Activated CD4-positive, alpha-beta T cell treated with anti-CD3 and anti-CD28 coated beads, Interleukin-2, amount 10 ng/mL, durations not matched to agents 7 days and 5 days (primary cell): ENCODE measurements at places on chromosomes 4 and X.
A peak's percentile ranks its signal among the peaks of the same experiment; 100 is the strongest.

DNA sequence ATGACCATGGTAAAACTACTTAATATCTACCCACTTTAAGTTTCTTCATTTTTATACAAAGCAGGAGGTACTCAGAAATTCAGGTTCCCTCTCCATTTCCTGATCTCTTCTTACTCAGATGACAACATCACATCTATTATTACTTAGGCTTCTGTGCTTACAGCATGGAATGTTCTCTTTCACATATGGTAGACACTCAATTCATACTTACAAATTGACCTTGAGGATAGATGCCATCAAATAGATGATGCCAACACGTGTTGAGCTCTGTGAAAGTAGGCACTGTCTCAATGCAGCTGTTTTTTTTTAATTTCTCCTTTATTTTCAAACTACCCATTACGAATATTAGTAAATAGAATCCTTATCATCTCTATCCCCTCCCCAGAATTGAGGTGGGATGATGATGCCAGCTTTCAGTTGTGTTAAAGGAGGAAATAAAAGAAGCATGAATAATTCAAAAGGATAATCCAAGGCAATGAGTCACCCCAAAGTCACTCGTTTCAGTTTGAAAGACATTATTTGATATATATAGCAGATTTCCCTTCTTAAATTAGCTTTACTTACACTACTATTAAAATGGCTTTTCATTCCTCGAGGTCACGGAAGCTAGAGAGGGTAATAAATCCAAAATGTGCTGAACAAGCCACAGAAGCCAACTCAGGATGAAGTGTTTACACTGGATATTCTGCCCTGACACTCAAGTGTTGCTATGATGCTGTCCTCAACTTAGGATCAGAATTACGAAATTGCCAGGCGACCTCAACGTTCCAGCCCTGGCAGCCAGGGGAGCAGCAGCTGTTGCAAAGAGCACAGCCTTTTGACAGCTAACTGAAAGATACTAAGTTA, 124.2 kb upstream of the EOLA2 start:
- peaks cover 5% of the 10 kb centered on the region for H3K27me3 ChIP-seq
- no peaks in the 10 kb centered on the region for H3K36me3 ChIP-seq
- DNase-seq, result no peak
- H3K27ac ChIP-seq, result no peak overlapping the region
- H3K4me1 ChIP-seq, result peaks cover 1% of the 10 kb centered on the region

DNA sequence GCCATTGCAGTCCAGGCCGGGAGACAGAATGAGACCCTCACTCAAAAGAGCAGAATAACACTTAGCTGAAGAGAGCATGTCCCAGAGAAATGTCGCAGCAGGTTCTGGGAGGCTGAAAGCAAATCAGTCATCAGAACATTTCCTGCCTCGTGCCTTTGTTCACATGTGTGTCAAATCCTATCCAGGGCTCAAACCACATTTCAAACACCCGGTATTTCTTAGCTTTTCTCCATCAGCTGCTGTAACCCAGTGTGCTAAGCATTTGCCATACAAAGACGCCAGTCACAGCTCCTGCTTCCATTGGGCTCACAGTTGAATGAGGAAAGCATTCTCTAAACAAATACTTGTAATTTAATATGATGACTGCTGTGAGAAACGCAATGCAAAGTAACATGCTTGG, 6.0 kb downstream of the PALLD start:
- peaks cover 26% of the 10 kb centered on the region for H3K4me1 ChIP-seq
- H3K4me3 ChIP-seq, result no peak overlapping the region
- no peak for DNase-seq

DNA sequence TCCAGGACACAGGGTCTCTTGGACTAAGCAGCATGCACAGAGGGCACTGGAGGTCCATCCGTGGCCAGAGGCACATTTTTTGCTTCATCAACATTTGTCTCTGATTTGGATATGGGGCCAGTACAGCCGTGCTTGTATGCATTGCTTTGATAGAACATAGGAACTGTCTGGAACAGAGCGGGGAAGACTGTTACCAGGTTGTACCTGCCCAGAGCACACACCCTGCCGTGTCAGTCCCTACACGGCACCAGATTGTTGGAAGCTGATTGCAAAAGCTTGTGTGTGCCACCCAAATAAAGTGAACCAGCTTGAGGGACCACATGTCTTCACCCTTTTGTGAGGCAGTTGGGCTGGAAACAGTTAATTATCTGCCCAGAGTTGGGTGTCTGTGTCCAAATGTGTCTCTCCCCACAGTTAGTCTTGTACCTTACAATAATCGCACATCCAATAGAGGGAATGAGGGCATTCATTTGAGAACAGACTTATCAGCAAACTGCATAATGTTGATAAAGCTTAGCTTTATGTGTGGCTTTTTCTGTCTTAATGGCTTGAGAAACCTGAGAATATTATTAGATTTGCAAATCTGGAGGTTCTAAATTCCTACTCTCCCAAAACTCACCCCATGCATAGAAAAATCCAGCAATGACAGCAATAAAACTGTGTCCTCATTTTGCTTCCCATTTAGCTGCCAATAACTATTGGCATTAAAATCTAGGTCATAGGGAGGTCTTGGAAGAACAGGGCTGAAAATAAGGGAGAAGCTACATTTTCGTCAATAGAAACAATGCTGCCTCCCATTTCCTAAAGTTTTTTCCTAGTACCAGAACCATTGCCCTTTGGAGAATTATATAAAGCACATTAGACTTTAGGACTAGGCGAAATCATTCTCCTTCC, 21.2 kb downstream of the KLF3 start:
- H3K27ac ChIP-seq, result peak overlapping the region; percentile 68
- H3K27me3 ChIP-seq, result no peaks in the 10 kb centered on the region
- DNase-seq, result no peak
- H3K4me1 ChIP-seq, result peaks cover 73% of the 10 kb centered on the region
- H3K36me3 ChIP-seq, result peaks cover 69% of the 10 kb centered on the region
- no peak overlapping the region for H3K4me3 ChIP-seq

GRCh38 chr4:40316782-40317635, 18.1 kb upstream of the CHRNA9 start:
- no peaks in the 10 kb centered on the region for H3K36me3 ChIP-seq
- no peaks in the 10 kb centered on the region for H3K27me3 ChIP-seq
- peak overlapping the region; percentile 90 for H3K27ac ChIP-seq
- peak overlapping the region; percentile 48 for H3K4me3 ChIP-seq
- H3K4me1 ChIP-seq, result peaks cover 57% of the 10 kb centered on the region

DNA sequence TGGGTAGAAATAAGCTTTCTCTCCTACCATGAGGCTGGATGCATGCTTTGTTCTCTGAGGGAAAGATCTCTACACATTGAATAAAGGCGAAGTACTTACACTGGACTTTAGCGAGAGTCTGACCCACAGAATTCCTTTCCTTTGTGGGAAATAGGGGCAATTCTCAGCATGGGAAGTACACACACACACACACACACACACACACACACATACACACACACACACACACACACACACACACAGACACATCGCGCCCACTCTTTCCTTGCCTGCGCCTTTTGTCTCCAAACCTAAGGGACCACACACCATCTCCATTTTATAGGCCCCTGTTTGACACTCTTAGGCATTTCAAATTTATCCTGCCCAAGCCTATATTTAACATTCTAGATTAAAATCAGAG, 83.8 kb downstream of the LUZP4 start:
- H3K4me3 ChIP-seq, result no peak overlapping the region
- no peaks in the 10 kb centered on the region for H3K27me3 ChIP-seq
- no peaks in the 10 kb centered on the region for H3K36me3 ChIP-seq
- no peaks in the 10 kb centered on the region for H3K4me1 ChIP-seq
- DNase-seq, result no peak

DNA sequence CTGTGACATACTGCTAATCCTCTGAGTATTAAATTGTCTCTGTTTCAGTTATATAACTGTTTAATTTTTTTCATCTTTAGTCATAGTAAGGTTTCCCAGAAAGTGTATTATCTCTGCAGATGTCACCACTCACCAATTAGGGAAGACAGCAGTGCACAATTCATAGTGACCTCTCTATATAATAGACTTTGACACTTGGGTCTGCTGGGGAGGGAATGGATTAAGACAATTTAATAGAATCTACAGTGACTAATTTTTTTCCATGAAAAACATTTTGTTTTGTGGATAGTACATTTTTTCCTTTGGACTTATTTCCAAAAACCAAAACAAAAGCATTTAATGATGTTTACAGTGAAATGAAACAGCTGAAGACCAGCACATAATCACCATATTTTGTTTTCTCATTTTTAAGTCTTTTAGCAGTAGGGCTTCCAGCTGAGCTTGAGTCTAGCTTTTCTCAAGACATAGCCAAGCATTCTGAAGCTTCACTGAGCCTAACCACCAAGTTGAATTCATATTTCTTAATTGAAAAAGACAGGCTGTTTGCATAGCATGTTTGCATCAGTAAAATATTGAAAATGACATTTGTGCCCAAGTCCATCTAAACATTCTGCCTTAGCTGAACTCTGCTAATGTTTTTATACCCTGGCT, 69.5 kb downstream of the PCDH19 start:
- H3K36me3 ChIP-seq, result no peaks in the 10 kb centered on the region
- DNase-seq, result no peak
- H3K4me3 ChIP-seq, result no peak overlapping the region
- no peaks in the 10 kb centered on the region for H3K4me1 ChIP-seq

- DNase-seq, result no peak
- H3K27me3 ChIP-seq, result no peaks in the 10 kb centered on the region
- no peak overlapping the region for H3K27ac ChIP-seq
- peaks cover 1% of the 10 kb centered on the region for H3K36me3 ChIP-seq
Measured at GRCh38 chrX:72399816-72400215, 94.1 kb upstream of the CITED1 start.

DNA sequence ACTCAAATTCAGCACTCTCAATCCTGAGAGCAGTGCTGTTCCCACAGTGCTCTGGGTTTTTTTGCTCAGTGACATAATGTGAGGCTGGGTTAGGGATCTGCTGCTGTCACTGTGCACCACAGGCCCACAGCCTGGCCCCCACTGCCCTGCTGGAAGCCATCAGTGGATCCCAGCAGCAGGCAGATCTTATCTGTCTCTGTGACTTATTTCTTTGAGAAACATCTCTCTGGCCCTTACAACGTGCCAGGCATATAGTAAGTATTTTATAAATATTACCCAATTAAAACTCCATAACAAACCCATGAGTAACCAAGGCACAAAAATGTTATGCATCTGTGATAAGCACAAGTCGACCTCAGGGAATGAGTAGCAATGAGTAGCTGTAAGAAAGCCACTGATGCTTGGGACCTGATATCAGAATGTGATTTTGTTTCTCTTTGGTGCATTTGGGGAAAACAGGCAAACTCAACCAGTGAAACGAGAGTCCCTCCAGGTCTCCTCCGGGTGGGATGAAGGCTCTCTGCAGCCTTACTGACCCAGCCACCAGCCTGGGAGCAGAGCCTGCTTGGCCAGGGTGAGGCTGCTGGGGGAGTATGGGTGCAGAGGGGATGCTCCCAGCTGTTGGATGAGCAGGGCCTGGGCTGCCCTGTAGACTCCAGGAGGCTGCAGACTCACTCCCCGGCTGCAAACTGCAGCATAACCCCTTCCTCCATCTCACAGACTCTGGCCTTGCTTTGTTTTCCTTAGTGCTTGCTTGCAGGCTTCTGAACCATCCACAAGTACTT, 172.7 kb upstream of the LNX1 start:
- no peak overlapping the region for H3K27ac ChIP-seq
- no peaks in the 10 kb centered on the region for H3K36me3 ChIP-seq
- DNase-seq, result no peak
- H3K27me3 ChIP-seq, result peaks cover 2% of the 10 kb centered on the region
- no peaks in the 10 kb centered on the region for H3K4me1 ChIP-seq

GRCh38 chr4:74339501-74339900, 25.4 kb upstream of the EREG start:
- peaks cover 2% of the 10 kb centered on the region for H3K27me3 ChIP-seq
- H3K4me1 ChIP-seq, result no peaks in the 10 kb centered on the region
- DNase-seq, result no peak
- no peaks in the 10 kb centered on the region for H3K36me3 ChIP-seq

- H3K27me3 ChIP-seq, result no peaks in the 10 kb centered on the region
- H3K27ac ChIP-seq, result no peak overlapping the region
- no peaks in the 10 kb centered on the region for H3K36me3 ChIP-seq
- DNase-seq, result no peak
- H3K4me3 ChIP-seq, result no peak overlapping the region
Measured at GRCh38 chr4:154927126-154927680, 146.1 kb downstream of the RBM46 start.

- no peak overlapping the region for H3K4me3 ChIP-seq
- H3K36me3 ChIP-seq, result peaks cover 22% of the 10 kb centered on the region
- peaks cover 23% of the 10 kb centered on the region for H3K4me1 ChIP-seq
- no peaks in the 10 kb centered on the region for H3K27me3 ChIP-seq
- DNase-seq, result no peak
Measured at GRCh38 chrX:7106649-7107048, 40.9 kb upstream of the STS start.

- DNase-seq, result no peak
- H3K27ac ChIP-seq, result no peak overlapping the region
- no peaks in the 10 kb centered on the region for H3K4me1 ChIP-seq
- H3K36me3 ChIP-seq, result no peaks in the 10 kb centered on the region
- H3K4me3 ChIP-seq, result no peak overlapping the region
Measured at GRCh38 chr4:42965326-42965725, 72.8 kb downstream of the GRXCR1 start.

GRCh38 chr4:72875138-72875537, 194.4 kb downstream of the COX18 start:
- H3K27me3 ChIP-seq, result no peaks in the 10 kb centered on the region
- no peak overlapping the region for H3K4me3 ChIP-seq
- H3K27ac ChIP-seq, result no peak overlapping the region
- no peaks in the 10 kb centered on the region for H3K36me3 ChIP-seq
- no peak for DNase-seq

DNA sequence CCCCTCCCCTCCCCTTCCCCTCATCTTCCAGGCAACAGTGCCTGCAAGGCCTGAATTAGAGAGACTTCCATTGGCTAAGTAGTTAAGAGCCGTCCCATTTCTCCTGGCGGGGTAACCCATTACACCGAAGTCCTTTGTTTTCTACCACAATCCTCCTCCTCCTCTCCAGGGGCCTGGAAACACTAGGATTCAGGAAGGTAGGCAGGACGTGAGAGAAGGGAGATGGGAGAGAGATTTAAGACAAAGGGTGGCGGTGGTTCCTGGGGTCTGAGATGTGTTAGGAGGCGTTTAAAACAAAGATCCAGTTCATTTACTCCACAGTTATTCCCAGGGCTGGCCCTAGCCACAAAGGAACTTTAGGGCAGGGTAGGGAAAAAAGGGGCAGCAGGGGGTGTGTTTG, 28.0 kb downstream of the NYX start:
- H3K4me1 ChIP-seq, result no peaks in the 10 kb centered on the region
- no peak overlapping the region for H3K4me3 ChIP-seq
- no peak overlapping the region for H3K27ac ChIP-seq
- no peak for DNase-seq
- no peaks in the 10 kb centered on the region for H3K36me3 ChIP-seq

- H3K27me3 ChIP-seq, result no peaks in the 10 kb centered on the region
- no peak overlapping the region for H3K4me3 ChIP-seq
- H3K36me3 ChIP-seq, result no peaks in the 10 kb centered on the region
Measured at GRCh38 chr4:102104278-102104677, 241.0 kb downstream of the SLC39A8 start.

GRCh38 chr4:148430854-148431253, 11.4 kb downstream of the NR3C2 start:
- no peak overlapping the region for H3K27ac ChIP-seq
- peaks cover 11% of the 10 kb centered on the region for H3K4me1 ChIP-seq
- no peaks in the 10 kb centered on the region for H3K27me3 ChIP-seq
